ENCODE measurements at places on chromosomes 7 and 10. TPM values are rescaled to one million over a fixed set of nuclear protein-coding genes. Genes with fewer than 3 reads are reported as not detected.

MYO3A gene
- total RNA-seq, result 0.14 TPM

HECW1 gene
- 0.17 TPM for total RNA-seq

C10orf53 gene
- total RNA-seq, result not detected

PON1 gene
- total RNA-seq, result not detected

LIPK gene
- not detected for total RNA-seq

DKK1 gene
- 122 TPM for total RNA-seq

Measured in Calu3 (cell line).